NAMALWA (cell line): ENCODE measurements at places on chromosomes 5 and 9.

GRCh38 chr5:131357739-131358561, 94.1 kb downstream of the CDC42SE2 start:
- DNase-seq = no peak

DNA sequence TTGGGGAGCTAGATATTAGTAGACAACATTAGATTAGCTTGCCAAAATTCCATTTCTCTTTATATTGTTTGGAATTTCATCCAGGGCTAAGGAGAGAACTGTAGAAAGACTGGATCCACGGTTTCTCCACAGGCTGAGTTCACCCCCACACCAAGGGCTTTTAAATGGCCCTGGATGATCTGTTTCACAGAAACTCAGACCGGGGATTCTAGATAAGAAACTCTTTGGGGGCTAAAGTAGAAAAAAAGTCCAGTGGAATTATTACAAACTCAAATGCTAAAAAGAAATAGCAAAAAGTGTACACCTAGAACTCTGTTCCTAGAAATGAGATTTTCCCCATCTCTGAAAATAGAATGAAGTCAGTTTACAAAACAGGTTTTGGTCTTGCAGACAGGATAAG, 80.9 kb downstream of the SUSD1 start:
- no peak for DNase-seq

DNA sequence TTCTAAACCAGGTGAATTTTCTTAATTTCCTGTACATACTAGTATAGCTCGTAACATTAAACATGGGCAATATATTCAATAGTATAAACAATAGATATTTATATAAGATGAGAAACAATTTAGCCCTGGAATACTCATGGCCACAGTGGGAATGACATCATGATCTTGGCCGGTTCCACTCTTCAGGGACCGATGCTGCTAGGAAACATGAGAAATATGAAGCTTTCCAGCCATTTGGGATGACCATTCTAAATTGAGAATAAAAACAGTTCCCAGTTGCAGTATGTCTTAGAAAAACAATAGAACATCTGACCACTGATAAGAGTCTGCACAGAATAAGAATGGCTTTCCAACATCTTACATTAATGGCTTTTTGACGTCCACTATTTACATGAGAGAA, 33.3 kb upstream of the SLCO6A1 start:
- no peak for DNase-seq

GRCh38 chr5:59180515-59180914, 597.6 kb downstream of the RAB3C start:
- no peak for DNase-seq

DNA sequence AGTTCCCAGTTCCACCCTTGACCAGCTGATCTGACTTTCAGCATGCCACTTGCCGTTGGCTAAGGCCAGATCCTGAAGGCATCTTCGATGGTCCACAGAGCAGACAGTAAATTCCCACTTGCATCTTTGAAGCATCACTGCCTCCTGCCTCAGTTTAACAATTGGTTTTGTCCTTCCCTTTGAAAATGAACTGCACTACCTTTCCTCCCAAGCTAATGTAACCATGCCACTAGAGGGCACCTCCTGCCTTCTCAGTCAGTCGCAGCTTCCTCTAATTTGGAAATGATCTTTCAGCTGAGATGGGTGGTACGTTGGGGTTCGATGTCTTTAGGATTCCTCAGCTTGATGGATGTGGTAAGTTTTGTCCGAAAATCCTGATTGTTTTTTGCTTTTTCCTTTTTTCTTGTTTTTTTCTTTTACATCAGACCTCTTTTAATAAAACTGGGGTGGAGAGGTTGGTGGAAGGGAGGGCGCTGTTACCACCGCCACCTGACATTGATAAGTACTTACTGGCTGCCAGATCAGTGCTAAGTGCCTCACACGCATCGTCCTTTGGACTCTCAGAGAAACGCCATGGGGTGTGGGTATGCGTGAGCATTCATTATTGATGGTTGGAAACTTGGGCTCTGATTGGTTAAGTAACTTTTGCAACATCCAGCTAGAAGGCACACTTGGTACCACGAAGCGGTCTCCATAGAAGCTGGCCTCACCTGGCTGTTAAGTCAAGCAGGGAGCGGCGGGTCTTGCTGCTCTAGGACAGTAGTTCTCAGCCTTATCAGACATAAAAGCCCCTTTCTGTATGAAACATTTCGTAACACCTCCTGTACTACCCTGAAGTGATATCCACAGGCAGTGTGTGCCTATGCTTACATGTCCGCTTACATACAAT, 16.9 kb downstream of the PTTG1 start:
- DNase-seq = peak; percentile 89

DNA sequence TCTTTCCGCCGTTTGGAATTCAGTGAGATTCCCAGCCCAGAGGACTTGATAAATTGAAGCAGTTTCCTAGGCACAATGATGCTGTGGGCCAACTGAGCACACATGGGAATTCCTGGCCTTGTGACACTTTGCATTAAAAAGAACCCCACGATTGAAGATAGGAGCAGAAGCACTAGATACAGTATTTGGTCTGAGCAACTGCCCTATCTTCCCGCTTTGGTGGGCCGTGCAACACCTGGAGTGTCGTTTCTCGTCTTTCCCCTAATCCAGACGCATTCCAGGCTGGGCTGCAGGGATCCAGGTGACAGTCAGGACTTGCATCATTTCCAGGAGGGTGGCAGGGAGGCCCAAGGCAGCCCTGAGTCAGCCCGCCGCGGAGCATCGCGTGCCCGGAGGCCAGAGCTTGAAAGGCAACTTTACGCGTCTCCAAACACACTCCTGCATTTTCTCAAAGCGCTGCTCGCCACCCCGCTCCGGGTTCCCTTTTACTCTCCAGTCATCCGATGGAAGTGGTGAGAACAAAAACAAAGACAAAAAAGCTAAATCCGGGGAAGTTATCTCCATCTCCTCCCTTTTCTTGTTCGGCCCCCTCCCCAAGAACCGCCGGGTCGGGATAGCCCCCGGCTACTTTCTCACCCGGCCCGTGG, 753 bp upstream of the STC2 start:
- DNase-seq = peak; percentile 56

DNA sequence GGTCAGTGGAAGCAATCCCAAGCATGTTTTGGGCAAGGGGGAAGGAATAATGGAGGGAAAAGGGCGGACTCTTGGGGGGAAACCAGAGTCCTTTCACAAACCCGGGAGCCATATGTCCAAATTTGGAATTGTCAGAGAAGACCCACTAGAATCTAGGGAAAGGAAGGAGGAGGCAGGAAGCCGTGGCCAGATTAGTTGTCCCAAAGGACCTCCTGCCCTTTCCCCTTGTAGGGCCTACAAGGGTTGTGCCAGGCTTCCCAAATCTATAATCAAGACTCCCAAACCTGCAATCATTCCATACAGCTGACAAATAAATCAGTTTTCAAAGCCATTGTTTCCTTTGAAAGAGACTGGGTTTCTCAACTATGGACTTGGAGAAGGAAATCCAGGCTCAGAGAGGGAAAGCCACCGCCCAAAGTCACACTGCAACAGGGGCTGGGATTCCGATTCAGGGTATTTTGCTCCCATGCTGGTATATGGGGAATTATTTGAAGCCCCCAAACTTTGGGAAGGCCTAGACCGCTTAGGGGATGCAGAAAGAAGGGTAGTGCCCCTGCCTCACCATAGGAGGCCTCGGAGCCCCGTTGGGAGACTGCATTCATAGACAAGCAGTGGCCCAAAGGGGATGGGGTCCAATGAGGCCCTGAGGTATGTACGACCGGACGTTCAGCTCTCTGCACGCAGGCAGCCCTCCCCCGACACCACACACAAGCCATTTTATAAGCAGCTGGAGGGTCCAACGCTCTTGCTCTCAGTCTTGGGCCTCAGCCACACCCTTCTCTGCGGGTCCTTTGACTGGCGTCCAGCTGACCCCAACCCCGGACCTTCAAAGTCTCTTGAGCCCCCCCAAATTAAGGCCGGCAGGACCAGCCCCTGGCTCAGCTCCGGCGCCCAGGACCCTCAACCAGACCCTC, 815 bp downstream of the ANXA6 start:
- DNase-seq = peak; percentile 62

DNA sequence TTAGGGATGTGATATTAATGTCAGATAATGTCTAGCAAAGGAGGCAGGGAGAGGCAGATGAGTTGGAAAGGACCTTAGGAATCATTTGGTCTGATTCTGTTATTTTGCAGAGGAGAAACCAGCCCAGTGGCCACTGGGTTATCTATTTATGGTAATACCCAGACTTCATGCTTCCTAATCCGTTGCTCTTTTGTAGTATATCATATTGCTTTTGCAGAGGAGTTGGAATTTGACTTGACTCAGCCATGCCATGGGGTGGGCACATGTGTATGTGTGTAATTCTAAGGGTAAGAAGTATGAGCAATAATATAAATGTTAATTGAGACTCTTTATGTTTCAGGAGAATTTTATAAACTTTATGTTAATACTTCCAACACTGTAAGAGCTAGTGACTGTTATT, 7.3 kb downstream of the GPR21 start:
- DNase-seq = no peak

- DNase-seq = no peak
Measured at GRCh38 chr5:54595721-54596120, 78.2 kb downstream of the SNX18 start.

- no peak for DNase-seq
Measured at GRCh38 chr5:36744773-36745589, 131.6 kb upstream of the NIPBL start.

GRCh38 chr9:36820392-36820861, 213.6 kb downstream of the PAX5 start:
- no peak for DNase-seq
